Activated CD4-positive, CD25-positive, alpha-beta regulatory T cell (primary cell): ENCODE measurements at places on chromosomes 7 and 10.

- DNase-seq, result no peak
Observed at GRCh38 chr10:114821915-114822443, 399 bp downstream of the FHIP2A start.

DNA sequence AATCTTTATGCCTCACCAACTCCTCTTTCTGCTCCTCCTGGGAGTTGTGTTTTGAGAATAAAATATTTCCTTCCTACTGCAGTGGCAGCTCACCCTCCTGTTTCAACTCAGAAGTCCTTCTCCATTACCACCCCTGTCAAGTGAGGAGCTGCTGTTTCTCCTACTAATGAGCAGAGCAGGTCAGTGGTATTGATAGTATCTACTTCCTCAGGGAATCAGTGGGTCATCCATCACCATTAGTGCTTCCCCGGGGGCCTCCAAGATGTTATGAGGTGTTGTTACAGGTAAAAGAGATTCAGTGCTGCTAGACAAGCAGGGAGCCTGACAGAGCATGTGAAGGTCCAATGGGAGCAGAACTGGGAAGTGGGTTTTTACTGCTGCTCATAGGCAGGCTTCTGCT, 795.2 kb downstream of the REEP3 start:
- DNase-seq, result no peak

- no peak for DNase-seq
Observed at GRCh38 chr10:132231656-132232022, 44.9 kb downstream of the DPYSL4 start.

DNA sequence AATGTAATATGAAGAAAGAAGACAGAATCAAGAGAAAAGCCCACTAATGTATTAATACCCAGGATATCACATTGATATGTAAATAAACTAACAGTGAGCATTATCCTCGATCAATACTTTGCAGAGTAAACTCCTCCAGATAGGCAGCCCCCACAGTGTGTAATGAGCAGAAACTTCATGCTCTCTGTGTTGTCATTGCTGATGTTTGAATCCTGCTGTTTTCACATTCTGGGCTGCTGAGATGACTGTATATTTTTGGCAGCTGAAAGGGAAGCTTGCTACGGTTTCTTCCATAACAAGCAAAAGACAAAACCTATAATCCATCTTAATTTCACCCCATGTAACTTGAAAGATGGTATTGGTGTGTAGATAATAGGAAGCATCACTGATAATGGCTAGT, 15.3 kb upstream of the THSD7A start:
- no peak for DNase-seq

- no peak for DNase-seq
Observed at GRCh38 chr7:96401200-96401599, 79.3 kb upstream of the SLC25A13 start.
